ENCODE measurements at places on chromosomes 2 and 18. TPM values are rescaled to one million over a fixed set of nuclear protein-coding genes. Genes with fewer than 3 reads are reported as not detected.

GRCh38 chr2:5060956-5061355 is 631.2 kb upstream of the SOX11 start:
- H3K36me3 ChIP-seq: no peaks in the 10 kb centered on the region
- no peaks in the 10 kb centered on the region for H3K27me3 ChIP-seq
- DNase-seq: no peak

GRCh38 chr2:220263300-220263699 is 635.9 kb downstream of the SLC4A3 start:
- no peak overlapping the region for H3K4me3 ChIP-seq
- no peaks in the 10 kb centered on the region for H3K36me3 ChIP-seq
- H3K27ac ChIP-seq: no peak overlapping the region

- H3K4me3 ChIP-seq: no peak overlapping the region
- H3K36me3 ChIP-seq: peaks cover 8% of the 10 kb centered on the region
- DNase-seq: no peak
- H3K27ac ChIP-seq: no peak overlapping the region
Observed at GRCh38 chr2:54964271-54964670, 86.0 kb downstream of the RTN4 start.

DNA sequence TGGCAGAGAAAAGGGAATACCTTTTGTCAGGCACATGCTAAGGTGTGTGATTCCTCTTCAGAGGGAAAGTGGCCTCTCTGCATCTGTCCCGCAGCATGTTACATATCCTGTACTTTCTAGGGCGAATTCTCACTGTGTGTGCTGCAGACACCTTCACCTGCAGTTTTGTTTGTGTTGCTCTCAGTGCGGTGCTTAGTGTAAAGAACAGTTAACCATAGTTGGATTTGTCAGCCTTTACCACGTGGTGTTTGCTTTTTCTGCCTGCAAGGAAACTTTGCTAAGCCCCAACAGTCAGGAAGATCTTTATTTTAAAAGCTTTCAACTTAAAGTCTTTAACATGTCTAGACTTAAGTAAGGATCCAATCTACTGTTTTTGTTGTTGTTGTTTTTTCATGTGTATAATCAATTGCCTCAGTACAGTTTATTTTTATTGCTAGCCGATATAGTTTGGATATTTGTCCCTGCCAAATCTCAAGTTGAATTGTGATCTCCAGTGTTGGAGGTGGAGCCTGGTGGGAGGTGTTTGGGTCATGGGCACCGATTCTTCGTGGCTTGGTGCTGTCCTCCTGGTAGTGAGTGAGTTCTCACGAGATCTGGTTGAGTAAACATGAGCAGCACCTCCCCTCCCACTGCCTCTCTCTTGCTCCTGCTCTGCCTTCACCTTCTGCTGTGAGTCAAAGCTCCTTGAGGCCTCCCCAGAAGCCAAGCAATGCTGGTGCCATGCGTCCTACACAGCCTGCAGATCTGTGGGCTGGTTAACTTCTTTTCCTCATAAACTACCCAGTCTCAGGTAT is 90.6 kb downstream of the SNTG2 start:
- H3K27ac ChIP-seq: no peak overlapping the region
- no peak for DNase-seq
- no peak overlapping the region for H3K4me3 ChIP-seq
- H3K36me3 ChIP-seq: no peaks in the 10 kb centered on the region

Gene VWC2L
- not detected for total RNA-seq

Gene SCN7A
- total RNA-seq: not detected

Gene ALPI
- not detected for total RNA-seq

Gene ABHD1
- 0.96 TPM for total RNA-seq

DNA sequence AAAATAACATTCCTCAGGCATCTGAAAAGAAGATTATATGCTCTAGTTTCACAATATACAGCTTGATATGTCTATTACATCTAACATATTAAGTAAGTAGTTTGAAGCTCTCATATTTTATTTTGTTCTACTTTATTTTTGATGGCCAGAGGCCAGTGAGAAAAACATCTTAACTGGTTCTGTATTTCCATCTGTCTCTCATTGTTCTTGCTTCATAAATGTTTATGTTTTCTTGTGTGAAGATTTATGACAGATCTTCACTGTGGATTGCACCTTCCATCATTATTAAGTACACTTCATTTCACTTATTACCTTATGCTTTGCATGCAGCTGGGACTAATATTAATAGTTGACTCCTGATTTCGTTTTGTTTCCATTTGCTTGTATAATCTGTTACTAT is 511.2 kb downstream of the TSN start:
- H3K4me3 ChIP-seq: no peak overlapping the region
- H3K27me3 ChIP-seq: no peaks in the 10 kb centered on the region
- no peaks in the 10 kb centered on the region for H3K36me3 ChIP-seq
- DNase-seq: no peak
- no peaks in the 10 kb centered on the region for H3K4me1 ChIP-seq
- no peak overlapping the region for H3K27ac ChIP-seq

DNA sequence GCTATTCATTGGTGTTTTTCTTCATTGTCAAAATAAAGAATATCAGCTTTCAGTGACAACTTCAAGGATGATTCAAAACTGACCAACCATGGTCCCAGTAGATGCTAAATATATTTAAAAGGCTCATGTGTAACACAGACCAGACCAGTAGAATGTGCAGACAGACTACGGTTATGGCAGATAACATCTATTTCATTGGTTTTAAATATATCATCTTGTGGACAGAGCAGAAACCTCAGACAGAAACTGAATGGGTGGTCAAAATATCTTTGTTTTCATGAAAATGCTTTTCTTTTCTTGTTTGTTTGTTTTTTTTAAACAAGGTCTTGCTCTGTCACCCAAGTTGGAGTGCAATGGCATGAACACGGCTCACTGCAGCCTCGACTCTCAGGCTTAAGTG is 107.4 kb upstream of the CREB1 start:
- peaks cover 22% of the 10 kb centered on the region for H3K4me1 ChIP-seq
- peaks cover 8% of the 10 kb centered on the region for H3K27me3 ChIP-seq
- H3K4me3 ChIP-seq: no peak overlapping the region
- H3K36me3 ChIP-seq: peaks cover 9% of the 10 kb centered on the region
- no peak overlapping the region for H3K27ac ChIP-seq
